ENCODE measurements at places on chromosomes 2 and 18.

GRCh38 chr2:137252934-137253333, 487.6 kb downstream of the THSD7B start:
- DNase-seq = no peak

DNA sequence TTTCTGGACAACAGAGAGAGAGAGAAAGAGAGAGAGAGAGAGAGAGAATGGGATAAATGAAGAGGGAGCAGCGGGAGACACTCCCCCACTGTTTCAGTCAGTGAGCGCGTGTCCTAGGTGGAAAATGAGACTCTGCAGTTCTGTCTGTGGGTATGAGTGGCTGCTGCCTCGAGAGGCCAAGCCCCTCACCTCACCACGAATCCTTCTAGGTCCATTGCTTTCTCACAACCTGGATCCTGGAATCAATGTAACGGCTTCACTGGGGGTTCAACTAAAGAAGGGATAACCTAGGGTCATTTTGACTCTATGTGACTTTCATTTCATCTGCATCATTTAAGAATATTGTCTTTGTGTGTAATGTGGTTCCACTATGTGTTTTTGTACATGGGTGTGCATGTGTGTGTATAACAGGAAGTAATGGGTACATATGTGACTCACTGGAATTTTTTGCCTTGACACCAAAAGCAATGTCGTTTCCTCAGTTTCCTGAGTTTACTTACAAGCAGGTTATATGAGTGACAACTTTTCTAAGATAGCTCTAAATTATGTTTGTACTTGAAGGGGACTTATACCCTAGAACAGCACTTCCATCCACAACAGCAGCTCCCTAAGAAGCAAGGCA, 221.4 kb upstream of the TRIB2 start:
- no peak for DNase-seq

- no peak for DNase-seq
Observed at GRCh38 chr2:46009315-46009714, 287.9 kb upstream of the EPAS1 start.

DNA sequence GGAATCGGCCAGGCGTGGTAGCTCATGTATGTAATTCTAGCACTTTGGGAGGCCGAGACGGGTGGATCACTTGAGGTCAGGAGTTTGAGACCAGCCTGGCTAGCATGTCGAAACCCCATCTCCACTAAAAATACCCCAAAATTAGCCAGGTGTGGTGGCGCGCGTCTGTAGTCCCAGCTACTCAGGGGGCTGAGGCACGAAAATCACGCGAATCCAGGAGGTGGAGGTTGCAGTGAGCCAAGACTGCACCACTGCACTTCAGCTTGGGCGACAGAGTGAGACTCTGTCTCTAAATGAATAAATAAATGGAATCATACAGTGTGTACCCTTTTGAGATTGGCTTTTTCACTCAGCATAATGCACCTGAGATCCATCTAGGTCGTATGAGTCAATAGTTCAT, 19.4 kb upstream of the TTC39C start:
- no peak for DNase-seq

DNA sequence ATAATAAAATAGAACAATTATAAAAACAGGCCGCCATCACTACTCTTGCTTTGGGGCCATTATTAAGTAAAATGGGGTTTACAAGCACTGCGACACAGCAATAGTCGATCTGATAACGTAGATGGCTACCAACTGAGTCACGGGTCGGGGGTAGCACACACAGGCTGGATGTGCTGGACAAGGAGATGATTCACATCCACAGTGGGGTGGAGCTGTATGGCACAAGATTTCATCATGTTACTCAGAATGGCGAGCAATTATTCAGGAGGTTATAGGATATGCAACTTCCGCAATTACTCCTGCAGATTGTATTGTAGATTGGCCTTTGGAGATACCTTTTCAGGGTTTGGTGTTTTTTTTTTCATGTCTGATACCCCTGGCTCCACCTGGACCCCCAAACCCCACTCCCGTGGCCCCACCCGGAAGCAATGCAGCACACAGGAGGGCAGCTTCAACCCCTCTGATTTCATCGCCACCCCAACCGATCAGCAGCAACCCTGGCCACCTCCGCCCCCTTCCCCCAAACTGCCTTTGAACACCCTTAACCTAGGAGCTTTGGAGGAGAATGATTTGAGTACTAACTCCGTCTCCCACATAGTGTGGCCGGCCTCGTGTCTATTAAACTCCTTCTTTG, 21.4 kb upstream of the MLPH start:
- peak; percentile 79 for DNase-seq

DNA sequence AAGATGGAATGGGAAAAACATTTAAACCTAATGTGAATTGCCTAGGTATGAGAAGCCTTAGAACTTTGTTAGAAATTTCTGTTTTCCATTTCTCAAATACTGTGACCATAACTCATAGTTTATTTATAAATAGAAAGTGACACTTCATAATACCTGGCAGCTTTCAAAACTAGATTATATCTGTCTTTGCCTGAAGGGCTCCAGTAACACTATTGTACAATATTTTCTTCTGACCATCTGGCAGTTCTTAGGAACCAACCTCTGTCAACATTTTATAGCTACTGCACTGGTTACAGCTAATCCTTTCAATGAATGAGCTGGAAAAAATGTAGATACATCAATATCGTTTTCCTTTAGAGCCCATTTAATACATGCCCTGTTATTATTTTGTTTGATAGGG, 237.4 kb downstream of the CAMKMT start:
- peak; percentile 97 for DNase-seq

DNA sequence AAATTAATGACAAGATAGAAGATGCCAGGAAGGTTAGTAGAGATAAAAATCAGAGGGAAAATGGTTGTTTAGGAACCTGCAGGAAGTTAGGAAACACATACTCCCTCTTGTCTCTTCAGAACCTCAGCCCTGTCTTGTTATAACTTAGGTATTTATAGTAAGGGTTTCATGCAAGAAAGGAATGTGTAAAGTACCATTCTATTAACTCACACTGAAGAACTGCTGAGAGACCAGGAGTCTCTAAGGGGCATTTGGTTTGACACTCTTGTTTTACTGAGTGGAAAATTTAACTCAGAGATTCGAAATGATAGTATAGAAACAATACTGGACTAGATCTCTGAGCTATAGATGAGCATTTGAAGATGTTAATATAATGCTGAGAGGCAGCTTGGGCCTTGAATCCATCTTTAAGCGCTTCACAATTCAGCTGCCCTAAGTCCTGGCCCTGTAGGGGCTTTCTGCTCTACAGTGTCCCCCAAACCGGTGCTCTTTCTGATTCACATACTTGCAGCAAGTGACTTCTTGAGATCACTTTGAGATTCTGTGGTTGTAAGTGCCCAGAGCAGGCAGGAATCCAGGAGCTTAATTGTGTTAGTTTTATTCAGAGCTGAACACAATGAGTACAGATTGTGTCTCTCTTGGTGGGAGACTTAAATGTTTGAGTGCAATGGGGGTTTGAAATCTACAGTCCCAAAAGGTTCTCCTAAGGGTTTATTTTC, 235.0 kb upstream of the RGPD4 start:
- DNase-seq = no peak

DNA sequence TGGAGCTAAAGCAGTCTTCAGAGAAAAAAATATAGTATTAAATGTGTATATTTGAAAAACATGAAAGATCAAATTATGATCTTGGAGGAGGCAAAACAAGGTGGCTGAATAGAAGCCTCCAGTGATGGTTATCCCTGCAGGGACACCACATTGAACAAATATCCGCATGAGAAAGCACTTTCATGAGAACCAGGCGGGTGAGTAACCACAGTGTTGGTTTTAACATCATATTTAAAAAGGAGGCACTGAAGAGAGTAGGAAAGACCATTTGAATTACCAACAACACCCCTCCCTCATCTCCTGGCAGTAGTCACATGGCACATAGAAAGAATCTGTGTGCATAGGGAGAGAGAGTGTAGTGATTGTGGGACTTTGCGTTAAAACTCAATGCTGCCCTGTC, 759.6 kb upstream of the NRXN1 start:
- DNase-seq = no peak

DNA sequence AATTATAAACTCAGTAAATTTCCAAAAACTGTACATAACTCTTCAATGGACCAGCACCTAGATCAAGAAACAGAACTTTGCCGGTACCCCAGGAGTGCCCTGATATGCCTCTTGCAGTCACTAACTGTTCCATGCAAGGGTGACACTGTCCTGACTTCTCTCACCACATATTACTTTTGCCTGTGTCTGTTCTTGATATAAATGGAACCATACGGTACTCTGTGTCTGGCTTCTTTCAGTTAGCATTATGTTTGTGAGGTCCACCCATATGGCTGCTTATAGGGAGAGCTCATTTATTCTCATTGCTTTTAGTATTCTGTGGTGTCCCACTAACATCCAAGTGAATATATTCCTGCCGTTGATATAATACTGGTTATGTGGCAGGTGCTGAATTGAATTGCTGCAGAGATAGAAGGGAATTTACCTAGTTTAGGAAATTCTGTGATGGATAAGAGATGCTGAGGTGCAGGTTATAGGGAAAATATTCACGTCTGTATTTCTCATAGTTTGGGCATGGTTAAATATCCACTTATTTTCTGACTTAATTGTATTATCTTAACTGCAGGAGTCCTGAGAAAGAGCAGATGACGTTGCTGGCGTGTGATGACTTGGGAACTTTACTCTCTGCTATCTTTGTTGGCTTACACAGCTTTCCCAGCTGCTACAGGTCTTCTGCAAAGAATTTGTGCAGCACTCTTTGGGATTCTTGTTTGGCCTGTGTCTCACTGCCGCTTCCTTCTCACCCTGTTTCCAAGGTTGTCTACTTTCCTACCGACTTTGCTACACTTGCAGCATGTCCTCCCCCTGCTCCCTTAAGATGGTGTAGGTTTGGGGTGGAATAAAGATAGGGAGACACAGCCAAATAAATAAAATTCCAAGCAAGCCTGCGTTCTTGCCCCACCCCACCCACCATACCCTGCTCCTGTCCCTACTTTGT, 107.9 kb downstream of the MAP4K4 start:
- peak; percentile 39 for DNase-seq

GRCh38 chr18:61628085-61628484, 264.7 kb downstream of the RNF152 start:
- DNase-seq = no peak

DNA sequence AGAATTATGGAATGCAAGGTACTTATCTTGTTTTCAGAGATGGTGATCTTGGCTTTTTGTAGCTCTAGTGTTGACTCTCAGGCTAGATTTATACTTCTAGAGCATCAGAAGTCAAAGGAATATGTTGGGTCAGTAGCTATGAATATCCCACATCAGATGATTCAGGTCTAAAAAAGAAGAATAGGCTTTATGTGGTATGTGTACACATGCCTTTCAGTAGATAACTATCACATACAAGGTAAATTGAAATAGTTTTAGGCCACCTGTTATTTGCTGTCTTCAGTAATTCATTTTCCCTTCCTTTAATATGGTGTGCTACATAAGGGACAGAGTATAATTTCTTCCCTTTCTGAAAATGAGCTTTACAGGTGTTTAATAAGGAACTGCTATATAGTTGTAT, 142.4 kb downstream of the AGPS start:
- DNase-seq = no peak

- no peak for DNase-seq
Observed at GRCh38 chr18:70235478-70235877, 30.0 kb upstream of the RTTN start.

DNA sequence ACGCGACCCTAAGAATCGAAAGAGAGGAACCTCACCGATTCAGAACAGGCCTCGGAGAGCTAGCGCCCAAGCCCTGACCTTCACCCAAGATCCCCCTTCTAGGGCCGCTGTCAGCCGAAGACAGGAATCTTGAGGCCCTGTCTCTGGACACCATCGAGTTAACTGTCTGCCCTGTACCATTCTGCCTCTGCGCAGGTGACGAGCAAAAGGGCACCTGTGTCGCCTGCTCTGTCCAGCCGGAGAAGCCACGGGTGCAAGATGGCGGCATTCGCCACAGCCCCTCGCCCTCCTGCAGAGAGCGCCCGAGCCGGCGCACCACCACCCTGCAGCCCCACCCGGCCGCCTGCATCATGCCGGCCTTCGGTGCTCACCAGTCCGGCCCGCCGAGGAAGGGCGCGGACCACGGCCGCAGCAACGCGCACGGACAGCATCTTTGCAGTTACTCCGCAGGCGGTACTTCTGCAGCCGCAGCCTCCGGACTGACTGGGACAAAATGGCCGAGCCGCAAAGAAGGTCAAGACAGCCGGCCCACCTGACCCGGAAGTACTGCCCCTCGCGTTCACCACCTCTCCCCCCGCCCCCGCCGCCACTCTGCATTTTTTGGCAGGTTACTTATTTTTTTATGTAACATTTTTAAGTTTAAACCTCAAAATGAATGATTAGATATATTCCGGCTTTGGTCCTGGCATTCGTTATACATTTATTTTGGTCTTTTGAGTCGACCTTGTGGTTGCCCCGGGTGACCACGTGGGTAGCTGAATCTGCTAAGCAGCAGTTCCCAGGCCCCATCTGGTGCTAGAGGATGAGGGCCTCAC, at the start of gene ATP5F1A:
TSS of gene ATP5F1A (minus strand) at position 496 of the 815 bp plus-strand sequence. CDS start at position 431, 65 bp downstream.
- peak; percentile 72 for DNase-seq

DNA sequence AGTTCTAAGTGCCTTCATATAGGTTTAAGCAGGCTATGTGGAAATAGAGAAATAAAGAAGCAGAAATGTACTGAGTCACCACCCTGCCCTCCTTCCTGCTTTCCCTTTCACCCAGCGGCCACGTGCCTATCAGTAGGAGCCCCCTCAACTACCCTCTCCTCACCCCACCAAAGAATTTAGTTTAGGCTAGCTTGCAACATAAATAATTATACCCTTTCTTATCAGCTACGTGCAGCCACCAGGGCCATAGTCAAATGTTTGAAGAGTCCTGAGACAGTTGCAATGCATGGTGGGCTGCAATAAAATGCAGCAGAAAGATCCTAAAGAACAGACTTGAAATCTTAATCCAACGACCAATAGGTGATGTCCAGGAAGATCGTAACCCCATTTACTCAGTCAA, 101.2 kb downstream of the RTP5 start:
- DNase-seq = no peak

GRCh38 chr2:208552943-208553342, 146.4 kb downstream of the PTH2R start:
- DNase-seq = no peak

DNA sequence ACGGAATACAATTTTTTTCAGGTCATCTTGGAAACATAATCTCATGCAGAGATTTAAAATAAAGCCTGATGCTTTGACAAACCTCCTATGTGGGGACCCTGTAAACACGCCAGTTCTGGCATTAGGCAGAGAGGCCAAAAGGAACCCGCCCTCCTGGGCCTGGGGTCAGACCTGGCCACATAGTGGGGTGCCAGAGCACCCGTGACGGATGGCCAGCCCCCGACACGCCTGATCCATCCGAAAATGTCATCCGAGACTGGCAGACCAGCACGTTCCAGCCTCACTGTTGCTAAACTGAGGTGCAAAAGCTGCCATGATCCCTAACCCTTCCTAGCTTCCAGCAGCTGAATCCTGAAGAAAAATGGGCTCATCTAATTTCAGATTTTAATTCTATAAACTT, 222.6 kb upstream of the SALL3 start:
- DNase-seq = no peak

GRCh38 chr2:127451981-127452380, 33.8 kb downstream of the PROC start:
- no peak for DNase-seq

GRCh38 chr2:234679741-234680687, 183.1 kb upstream of the ARL4C start:
- DNase-seq = peak; percentile 86
